Spleen (tissue), 13 donors: ENCODE measurements at places on chromosomes 16 and 17. TPM values are rescaled to one million over a fixed set of nuclear protein-coding genes. Genes with fewer than 3 reads are reported as not detected.
A peak's percentile ranks its signal among the peaks of the same experiment; 100 is the strongest.

The CTRB2 gene
- total RNA-seq, result 1.3 TPM

GRCh38 chr16:47881574-47881973 lies 274.2 kb downstream of the ABCC12 start:
- no peak overlapping the region for H3K4me3 ChIP-seq
- H3K27ac ChIP-seq, result no peak overlapping the region
- no peaks in the 10 kb centered on the region for H3K27me3 ChIP-seq
- H3K4me1 ChIP-seq, result no peaks in the 10 kb centered on the region
- no peak for DNase-seq
- no peaks in the 10 kb centered on the region for H3K36me3 ChIP-seq

The RAC3 gene
- total RNA-seq, result 0.64 TPM

- no peaks in the 10 kb centered on the region for H3K36me3 ChIP-seq
- no peaks in the 10 kb centered on the region for H3K27me3 ChIP-seq
- no peaks in the 10 kb centered on the region for H3K4me1 ChIP-seq
These were observed 174.2 kb downstream of the TANC2 start for GRCh38 chr17:63140255-63140654.

DNA sequence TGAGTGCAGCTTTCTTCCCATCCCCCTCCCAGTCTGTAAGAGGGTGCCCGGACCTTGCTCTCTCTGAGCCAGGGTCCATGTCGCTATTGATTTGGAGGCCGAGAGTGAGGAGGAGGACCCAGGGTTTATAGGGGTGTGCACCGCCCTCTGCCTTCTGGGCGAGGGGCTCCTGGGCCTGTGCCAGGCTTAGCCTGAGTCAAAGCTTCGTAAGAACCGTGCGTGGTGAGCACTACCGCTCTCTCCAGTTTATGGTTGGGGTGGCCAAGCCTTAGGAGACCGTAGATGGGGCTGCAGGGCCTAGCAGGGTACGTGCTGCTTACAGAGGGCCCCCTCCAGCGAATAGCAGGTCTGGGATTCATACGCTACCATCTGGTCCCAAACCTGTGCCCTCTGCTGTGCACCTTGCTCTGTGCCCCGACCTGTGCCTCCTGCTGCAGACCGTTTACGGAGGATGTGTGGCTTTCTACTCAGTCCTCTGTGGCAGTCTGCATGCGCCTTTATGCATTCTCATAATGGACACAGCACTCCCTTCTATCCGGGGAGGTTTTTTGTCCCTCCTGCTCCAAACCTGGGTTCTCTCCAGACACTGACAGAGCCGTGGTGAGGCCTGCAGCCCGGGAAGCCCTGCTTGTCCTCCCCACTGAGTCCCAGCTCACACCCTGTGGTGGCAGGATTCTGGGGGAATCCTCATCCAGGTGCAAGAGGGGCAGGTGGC lies 54.7 kb downstream of the PGS1 start:
- DNase-seq, result no peak
- H3K36me3 ChIP-seq, result peaks cover 29% of the 10 kb centered on the region
- no peaks in the 10 kb centered on the region for H3K4me1 ChIP-seq

- no peak overlapping the region for H3K4me3 ChIP-seq
- H3K36me3 ChIP-seq, result no peaks in the 10 kb centered on the region
- no peak overlapping the region for H3K27ac ChIP-seq
- DNase-seq, result no peak
These were observed 256.0 kb upstream of the ELAC2 start for GRCh38 chr17:13273806-13274205.

DNA sequence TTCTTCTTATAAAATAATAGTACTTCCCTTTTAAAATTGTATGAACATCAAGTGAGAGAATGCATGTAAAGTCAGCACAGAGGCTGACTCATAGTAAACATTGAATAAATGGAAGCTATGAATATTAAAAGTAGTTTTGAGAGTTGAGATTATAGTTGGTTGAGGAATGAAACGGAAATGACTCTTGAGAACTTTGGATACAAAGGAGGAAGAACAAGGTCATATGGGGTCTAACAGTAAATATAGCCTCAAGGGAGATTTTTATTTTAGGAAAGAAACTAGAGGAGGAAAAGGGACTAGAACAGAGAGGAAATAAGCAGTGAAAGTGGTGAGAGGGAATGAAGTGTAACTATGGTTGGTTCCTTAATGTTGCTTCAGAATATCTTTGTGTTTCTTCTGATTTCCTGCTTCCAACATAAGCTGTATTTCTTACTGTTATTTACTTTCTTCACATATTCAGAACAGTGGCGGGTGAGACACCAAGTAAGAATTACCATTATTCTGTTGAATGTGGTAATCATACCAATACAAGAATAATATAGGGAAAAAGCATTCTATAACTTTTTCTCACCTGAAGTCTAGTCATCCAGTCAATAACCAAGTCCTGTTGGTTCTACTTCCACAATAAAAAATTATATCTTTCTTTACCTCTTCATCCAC lies 165.1 kb downstream of the CHD9 start:
- H3K27ac ChIP-seq, result peak overlapping the region; percentile 52
- peaks cover 70% of the 10 kb centered on the region for H3K4me1 ChIP-seq
- no peak overlapping the region for H3K4me3 ChIP-seq
- H3K36me3 ChIP-seq, result no peaks in the 10 kb centered on the region

DNA sequence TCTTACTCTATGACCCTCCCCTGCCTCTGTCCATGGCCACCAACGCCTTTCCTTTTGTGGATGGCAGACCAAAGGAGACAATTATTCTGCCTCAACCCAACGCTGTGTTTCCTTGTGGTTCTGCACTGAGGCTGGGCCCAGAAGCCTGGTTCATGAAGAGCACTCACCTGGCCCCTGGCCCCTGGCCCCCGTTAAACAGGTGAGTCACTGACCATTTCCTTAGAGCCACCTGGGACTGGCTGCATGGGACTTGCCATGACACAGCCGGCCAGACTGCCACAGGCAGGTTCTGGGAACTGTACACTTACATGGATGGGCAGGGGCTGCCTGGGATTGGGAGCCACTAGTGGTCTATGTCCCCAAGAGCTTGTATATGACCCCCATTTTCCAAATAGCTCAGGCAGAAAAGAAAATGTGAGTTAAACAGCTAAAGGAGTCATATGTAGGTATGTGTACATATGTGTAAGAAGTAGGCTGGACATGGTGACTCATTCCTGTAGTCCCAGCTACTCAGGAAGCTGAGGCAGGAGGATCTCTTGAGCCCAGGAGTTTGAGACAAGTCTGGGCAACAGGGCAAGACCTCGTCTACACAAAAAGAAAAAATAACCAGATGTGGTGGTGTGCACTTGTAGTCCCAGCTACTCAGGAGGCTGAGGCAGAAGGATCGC lies 181.9 kb upstream of the CACNG5 start:
- no peaks in the 10 kb centered on the region for H3K27me3 ChIP-seq
- no peak overlapping the region for H3K27ac ChIP-seq
- no peaks in the 10 kb centered on the region for H3K4me1 ChIP-seq
- no peak for DNase-seq
- H3K4me3 ChIP-seq, result no peak overlapping the region

GRCh38 chr17:32283745-32284201 lies 18.1 kb downstream of the RHBDL3 start:
- H3K4me1 ChIP-seq, result peaks cover 5% of the 10 kb centered on the region
- DNase-seq, result no peak

The CLEC3A gene
- total RNA-seq, result not detected

The XAF1 gene
- total RNA-seq, result 95.7 TPM

DNA sequence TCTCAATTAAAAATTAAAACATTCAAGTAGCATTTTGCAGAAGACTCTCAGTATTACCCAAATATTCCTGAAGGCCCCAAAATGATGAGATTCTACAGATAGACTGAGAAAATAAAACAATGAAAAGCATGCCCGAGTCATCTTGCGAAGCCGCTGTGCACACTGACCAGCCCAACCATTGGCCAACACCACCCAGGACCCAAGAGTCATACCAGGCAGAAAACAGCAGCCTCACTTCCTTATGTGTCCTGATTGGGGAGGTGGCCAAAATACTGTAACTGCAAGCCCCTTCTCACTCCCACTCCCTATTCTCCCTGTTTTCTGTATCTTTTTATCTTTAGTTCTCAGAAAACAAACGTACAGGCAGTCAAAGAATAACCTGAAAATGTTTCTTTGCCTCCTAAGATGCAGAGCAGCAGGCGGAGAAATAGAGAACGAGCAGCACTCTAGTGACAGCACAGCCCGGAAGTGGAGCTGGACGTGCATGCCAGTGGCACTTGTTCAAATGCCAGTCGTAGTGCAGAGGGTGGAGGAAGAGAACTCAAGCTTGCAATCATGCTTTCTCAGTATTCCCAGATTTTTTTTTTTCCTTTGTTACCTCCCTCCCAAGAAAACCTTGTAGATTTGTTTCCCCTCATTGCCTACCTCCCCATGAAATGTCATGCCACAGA lies 182.3 kb upstream of the SOX9 start:
- H3K36me3 ChIP-seq, result no peaks in the 10 kb centered on the region
- H3K27ac ChIP-seq, result no peak overlapping the region
- no peaks in the 10 kb centered on the region for H3K4me1 ChIP-seq
- no peak for DNase-seq
- H3K4me3 ChIP-seq, result no peak overlapping the region

DNA sequence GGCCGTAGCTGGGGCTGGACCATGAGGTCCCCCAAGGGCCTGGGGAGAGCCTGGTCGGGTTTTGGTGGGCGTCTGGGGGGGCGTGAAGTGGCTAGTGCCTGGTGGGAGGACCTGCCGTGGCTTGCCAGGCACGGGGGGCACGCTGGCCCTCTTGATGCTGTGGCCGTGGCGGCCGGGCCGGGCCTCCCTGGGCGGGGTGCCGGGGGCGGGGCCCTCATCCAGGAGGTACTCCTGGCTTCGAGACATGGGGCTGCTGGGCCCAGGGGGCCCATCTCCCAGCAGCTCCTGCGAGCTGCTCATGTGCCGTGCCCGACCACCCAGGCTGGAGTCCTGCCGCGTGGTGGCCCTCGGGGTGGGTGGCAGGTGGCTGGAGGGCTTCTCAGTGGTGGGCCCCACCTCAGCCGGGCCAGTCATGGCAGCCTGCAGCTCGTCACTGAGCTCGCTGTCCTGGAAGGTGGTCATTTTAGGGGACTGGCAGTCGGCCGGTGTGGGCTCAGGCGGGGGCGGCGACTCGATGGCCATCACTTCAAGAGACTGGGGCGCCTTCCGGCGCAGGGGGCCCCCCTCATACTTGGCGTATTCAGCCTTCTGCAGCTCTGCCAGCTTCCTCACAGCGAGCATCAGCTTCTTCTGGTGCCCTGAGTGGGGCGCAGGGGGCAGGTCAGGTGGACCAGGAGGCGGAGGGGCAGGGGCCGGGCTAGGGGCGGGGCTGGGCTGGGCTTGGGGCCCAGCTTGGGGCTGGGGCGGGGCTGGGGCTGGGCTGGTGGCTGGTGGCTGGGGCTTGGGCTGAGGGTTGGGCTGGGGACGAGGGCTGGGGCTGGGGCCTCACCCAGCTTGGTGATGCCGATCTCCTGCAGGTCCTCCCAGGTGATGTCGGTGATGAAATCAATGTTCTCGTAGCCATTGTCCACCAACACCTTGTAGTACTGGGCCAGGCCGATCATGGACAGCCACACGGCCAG lies 15.2 kb downstream of the CASKIN1 start:
- H3K27me3 ChIP-seq, result no peaks in the 10 kb centered on the region
- no peak overlapping the region for H3K4me3 ChIP-seq
- no peak for DNase-seq

GRCh38 chr16:48176635-48177408 lies 21.0 kb upstream of the ABCC12 start:
- no peaks in the 10 kb centered on the region for H3K36me3 ChIP-seq
- no peak overlapping the region for H3K27ac ChIP-seq
- DNase-seq, result no peak
- H3K4me1 ChIP-seq, result no peaks in the 10 kb centered on the region
- no peak overlapping the region for H3K4me3 ChIP-seq
- no peaks in the 10 kb centered on the region for H3K27me3 ChIP-seq

DNA sequence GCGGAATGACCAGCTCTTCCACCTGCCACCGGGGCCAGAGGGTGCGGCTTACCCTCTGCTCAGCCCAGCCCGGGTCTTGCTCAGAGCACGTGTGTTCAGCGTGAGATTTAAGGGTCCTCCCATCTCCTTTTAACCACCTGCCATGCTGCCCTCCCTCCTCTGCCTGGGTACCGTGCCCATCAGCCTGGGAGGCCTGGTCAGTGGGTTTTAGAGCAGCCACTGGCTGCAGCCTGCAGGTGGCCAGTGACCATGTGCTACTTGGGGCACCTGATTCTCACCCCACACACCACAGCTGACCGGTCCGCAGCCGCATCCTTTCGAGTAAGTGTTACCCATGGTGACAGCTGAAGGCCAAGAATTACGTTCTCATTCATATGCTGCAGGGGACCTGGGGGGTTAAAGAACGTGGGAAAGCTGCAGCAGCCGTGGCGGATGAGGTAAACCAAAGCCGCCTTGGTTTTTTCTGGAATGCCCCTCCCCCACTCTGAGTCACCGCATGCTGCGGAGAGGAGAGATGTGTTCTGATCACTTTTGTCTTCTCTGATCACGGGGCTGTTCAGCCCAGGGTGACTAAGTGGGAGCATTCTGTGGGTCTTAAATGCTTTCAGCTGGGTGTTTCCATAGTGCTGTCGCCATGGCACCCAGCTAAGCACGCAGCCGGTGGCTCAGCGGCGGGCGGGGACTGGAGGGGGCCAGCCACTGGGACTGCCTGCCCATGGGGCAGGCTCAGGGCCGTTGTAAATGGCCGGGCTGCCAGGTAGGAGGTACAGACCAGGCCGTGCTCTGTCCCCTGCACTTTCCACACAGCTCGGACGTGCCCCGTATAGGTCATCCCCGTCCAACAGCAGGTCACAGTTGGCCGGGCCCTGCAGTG lies 59.8 kb downstream of the BAIAP2 start:
- peaks cover 31% of the 10 kb centered on the region for H3K27me3 ChIP-seq
- no peak overlapping the region for H3K4me3 ChIP-seq
- no peak overlapping the region for H3K27ac ChIP-seq
- DNase-seq, result no peak
- H3K4me1 ChIP-seq, result peaks cover 44% of the 10 kb centered on the region
